ENCODE measurements at places on chromosomes 6 and 20.

DNA sequence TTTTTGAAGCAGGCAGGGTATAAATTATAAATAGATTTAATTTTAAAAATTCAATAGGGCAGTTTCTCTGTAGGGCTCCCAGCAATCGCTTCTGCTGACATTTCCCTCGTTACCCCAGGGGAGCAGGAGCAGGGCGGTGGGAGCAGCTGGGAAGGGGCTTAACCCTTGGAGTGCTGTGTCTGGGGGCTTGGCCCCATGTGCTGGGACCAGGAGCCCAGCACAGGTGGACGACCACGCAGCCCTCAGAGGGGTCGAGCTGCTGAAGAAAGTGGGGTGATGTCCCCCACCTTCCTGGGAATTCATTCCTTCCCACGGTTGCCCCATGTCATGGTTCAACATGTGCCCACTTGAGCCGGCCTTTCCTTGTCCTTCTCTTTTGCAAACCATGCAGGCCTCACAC, 67.5 kb upstream of the STX16 start:
- no peak for DNase-seq

GRCh38 chr6:165664559-165665383, 1.7 kb upstream of the PDE10A start:
- DNase-seq: no peak

- DNase-seq: no peak
Measured at GRCh38 chr20:15565786-15566185, 1007.5 kb downstream of the KIF16B start.

- no peak for DNase-seq
Measured at GRCh38 chr6:170288091-170288631, 2.7 kb downstream of the DLL1 start.

GRCh38 chr6:143608906-143609305, 68.9 kb upstream of the PHACTR2 start:
- DNase-seq: no peak

GRCh38 chr6:140051521-140052512, 677.4 kb upstream of the CITED2 start:
- DNase-seq: no peak

DNA sequence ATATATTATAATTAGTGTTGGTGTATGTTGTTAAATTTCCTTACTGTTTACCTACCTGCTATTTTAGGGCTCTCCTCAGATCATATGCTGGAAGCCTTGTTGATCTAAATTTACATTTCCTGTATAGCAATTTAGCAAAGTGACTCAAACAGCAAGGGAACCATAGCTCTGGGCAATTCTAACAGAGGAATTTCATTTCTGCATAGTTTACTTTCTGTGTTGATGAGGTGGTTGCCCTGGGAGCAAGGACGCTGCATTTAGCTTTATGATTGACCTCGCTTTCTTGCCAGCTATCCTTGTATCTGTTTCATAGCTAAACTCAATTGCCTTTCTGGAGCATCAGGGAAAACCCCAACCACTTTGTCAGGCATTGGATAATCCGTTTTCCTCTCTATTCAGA, 810.8 kb downstream of the GRIK2 start:
- no peak for DNase-seq

DNA sequence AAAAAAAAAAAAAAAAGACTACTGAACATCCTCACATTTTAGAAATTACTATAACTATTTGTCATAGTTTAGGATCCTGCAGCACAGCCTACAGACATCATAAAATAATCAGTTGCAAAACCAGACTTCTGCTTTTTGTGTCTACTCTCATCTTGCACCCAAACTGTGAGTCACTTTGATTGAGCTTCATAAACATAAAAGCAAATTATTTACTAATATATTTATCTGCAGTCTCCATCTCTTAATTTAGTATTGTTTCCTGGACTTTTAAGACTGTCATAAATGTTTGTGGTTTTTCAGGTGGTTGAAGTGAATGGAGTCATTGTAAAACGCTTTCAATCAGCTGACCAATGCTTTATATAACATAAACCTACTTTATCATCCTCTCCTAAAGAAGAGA, 14.8 kb upstream of the CALHM6 start:
- no peak for DNase-seq

- no peak for DNase-seq
Measured at GRCh38 chr6:38813041-38813823, 98.1 kb downstream of the DNAH8 start.

- no peak for DNase-seq
Measured at GRCh38 chr6:38163186-38164130, 343.9 kb downstream of the ZFAND3 start.

DNA sequence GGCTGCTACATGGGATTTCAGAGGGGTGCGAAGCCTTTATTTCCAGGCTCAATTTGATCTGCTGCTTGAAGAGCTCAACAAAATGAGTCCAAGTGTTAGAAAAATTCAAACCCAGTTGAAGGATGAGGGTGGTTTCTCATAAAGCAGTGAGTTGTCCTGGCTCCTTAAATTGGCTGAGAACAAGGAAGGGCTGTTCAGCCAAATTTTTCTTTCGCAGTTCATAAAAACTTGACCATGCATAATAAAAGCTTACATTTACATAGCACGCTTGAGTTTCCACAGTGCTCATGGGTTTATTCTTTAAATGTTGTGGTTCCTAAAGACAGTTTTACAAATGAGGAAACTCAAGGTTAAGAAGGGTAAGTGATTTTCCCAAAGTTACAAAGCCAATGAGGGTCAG, 174.4 kb upstream of the FOXA2 start:
- DNase-seq: no peak

GRCh38 chr6:101517632-101518031, 124.1 kb downstream of the GRIK2 start:
- no peak for DNase-seq

DNA sequence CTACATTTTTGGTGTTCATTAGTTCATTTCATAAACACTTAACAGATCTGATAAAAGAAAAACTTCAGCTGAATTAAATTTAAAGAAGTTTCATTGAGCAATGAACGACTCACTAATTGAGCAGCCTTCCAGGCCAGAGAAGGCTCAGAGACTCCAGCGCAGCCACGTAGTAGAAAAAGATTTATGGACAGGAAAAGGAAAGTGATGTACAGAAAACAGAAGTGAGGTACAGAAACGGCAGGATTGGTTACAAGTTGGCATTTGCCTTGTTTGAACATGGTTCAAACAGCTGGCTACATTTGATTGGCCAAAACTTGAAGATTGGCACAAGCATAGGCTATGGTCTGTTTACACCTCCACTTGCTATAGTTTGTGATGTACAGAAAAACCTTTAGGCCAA, 166.3 kb upstream of the DTNBP1 start:
- no peak for DNase-seq

DNA sequence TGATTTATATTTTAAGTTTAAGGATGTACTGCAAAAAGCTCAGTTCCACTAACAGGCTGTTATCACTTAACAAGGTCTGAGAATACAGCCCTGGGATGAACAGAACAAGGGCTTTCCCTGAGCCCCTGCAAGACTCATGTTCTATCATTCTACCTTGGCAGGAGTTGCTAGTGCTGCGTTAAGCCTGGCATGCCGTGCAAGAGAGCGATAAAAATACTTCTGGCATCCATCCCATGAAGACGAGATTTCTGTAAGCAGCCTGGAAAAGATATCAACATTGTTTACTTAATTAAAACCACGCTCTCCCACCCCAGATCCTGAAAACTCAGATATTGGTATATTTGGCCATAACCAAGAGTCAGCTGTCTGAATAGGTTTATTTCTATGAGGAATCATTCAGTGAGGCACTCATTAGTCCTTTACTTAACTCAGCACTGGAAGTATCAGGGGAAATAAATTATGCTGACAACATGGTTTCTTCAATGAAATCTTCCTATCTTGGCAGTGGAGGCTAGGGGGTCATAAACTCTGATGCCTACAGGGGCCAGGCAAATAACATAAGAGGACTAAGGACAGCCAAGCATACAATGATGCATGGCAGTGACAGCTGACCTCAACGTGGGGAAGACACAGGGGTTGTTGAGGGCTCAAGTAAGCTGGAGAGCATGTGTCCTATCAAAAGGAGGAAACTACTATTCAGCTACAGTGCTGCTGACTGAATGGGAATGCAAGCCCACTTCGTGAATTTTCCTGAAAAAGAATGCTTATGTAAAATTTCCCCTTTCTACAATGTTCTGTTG, 37.6 kb upstream of the LYRM2 start:
- DNase-seq: no peak

GRCh38 chr20:14193443-14193842, 144.0 kb downstream of the FLRT3 start:
- no peak for DNase-seq

DNA sequence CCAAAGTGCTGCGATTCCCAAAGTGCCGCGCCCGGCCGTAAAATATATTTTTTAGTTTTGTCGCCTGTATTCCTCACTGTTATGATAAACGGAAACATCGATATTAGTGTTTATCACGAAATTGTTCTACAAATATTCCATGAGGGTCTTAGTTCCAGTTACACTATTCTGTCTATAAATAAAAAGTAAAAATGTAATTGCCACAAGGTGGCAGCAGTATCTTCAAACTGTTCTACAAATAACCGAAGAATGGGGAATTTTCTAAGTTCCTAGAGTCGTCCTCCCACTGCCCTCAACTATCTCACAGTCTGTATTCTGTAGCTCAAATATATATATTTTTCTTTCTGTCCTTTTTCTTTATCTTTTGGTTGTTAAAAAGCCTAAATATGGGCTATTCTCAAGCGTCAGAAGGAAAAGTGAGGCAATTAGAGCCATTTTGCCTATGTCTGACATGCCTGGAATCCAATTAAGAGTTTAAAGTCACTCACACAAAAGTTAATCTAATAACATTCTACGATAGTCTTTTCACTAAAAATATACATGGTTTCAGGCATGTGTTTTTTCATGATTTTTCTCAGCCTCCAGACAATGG, 14.2 kb upstream of the FAM162B start:
- no peak for DNase-seq

- no peak for DNase-seq
Measured at GRCh38 chr6:152598421-152598820, 38.7 kb downstream of the SYNE1 start.

DNA sequence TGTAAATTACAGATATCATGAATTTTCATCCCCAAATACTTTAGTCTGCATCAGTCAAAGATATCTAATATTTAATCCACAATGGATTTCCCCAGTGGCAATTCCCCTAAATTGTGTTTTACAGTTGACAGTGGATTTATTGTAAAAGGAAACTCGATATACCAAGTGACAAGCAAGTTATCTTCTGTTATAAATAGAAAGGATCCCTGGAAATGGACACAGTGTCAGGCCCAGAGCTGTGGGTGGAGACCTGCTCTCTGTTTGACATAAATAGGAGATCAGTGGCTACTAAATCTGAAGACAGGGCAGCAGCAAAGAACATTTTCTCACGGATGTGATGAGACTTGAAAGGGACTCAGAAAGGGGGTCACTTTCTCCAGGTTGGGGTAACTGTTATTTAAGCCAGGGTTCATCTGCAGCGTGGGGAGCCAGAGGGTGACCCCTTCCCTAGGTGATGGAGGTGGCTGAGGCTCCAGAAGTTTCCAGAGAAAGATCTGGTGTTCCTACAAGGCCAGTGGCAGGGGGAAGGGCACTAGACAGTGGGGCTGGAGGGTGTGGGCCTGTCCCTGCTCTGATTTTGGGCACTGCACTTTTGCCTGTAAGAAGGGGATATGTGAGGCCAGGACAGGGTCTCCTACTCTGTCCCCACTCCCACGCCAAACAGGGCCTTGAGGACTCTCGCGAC, 12.3 kb upstream of the FAM110A start:
- no peak for DNase-seq

DNA sequence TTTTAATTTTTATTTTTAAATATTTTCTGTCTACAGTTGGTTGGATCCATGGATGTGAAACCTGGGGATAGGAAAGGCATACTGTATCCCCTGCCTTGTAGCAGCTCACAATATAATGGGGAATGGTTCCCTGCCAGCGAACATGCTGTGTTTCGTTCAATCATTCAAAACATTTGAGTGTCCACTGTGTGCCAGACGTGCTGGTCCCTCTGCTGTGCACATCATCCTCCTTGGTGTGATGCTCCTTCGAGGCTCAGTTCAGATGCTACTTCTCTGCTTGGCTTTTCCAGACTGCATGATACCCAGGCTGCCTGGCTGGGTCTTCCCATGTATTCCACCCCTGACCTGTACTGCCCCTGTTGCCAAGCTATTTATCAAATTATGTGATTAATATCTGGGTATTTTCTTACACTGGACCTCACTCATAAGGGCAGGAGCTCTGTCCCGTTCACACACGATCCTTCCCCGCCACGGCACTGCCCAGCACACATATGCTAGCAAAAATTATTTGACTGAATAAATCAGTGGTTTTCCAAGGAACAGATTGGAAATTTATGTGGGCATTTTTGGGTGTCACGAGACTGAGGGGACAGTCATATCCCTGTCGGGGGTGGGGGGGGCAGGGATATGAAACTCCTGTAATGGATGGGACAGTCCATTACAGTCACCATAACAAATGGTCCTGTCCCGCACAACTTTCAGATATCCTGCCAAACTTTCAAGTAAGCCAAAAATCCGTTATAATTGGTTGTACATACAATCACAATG, 4.9 kb downstream of the SDCBP2 start:
- no peak for DNase-seq

DNA sequence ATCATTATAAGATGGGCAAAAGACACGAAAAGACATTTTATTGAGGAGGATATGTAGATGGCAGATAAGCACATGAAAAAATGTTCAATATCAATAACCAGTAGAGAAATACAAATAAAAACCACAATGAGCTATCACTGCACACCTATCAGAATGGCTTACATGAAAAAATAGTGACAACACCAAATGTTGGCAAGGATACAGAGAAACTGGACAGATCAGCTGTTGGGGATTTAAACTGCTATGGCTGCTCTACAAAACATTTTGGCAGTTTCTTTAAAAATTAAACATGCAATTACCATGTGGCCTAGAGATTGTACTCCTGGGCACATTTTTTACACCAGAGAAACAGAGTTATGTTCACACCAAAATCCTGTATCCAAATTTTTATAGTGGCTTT, 172.7 kb upstream of the TENT5A start:
- no peak for DNase-seq

GRCh38 chr6:116685437-116685993, 4.5 kb downstream of the KPNA5 start:
- DNase-seq: no peak

DNA sequence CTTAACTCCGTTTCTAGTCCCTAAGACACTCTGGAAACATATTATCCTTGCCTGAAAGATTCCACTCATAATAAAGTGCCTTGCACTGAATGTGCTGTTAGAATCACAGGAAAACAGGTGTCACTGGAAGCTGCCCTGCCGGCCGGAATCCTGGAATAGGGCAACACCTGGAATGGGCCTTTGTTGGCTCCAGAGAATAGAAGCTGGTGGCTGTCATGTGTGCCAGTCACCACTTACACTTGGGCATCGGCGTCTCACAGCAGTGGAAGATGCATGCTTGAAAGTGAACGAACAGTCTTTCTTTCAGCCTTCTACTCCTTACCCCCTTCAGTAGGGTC, 90.8 kb upstream of the AFDN start:
- DNase-seq: no peak

- DNase-seq: no peak
Measured at GRCh38 chr20:2603816-2604505, 48.5 kb upstream of the NOP56 start.

DNA sequence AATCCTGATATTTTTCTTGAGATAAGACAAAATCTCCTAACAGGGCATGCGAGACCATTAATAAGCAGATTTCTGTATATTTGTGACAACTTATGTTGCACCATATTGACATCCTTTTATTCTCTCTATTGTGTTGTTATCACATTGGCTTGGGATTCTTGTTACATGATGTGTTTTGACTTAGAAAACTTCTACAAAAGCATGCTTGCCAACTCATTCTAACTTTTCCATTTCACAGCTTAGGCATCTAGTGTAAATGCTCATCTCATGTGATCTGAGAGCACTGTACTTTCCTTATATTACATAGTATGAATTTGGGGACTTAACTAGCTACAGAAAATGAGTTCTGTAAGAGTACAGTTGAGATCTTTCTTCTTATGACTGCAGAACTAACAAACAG, 1040.7 kb upstream of the ADGRB3 start:
- no peak for DNase-seq
